ENCODE measurements at places on chromosomes 6 and 20.

DNA sequence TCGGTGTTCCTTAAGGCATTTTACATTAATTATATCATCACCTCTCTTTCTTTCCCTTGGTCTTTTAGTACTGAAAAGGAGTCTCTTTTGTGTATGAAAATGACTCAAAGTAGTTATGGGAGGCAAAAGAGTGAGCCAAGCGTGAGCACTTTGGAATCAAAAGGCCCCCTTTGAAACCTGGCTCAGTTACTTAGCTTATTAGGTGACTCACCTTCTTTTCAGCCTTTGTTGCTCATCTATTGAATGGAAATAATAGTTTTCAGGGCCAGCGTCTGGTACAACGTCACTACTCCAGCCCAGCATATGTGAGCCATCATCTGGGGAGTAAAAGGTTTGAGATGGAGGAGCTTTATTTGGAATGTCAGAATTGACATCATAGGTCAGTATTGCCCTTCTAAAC lies 147.4 kb upstream of the SCGN start:
- DNase-seq: no peak

DNA sequence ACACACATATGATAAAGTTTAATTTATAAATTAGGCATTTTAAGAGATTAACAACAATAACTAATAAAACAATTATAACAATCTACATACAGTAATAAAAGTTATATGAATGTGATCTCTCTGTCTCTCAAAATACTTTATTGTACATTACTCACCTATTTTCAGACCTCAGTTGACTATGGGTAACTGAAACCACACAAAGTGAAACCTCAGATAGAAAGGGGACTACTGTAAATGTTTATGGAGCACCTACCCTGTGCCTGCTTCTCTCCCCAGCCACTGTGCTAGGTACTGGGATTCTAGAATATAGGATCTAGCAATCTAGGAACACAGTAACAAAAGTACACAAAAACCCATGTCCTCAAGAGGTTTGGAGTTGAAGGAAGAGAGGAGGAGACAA lies 63.4 kb upstream of the BTN3A2 start:
- DNase-seq: no peak

- DNase-seq: no peak
These were observed 254.4 kb downstream of the KCNQ5 start for GRCh38 chr6:72876256-72876655.

DNA sequence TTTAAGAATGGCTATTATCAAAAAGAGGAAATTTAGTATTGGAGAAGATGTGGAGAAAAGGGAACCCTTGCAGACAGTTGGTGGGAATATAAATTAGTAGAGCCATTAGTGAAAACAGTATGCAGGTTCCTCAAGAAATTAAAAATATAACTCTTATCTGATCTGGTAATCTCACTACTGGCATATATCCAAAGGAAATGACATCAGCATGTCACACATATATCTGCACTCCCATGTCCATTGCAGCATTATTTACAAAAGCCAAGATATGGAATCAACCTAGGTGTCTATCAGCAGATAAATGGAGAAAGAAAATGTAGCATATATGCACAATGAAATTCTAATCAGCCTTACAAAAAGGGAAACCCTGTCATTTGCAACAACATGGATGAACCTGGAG lies 2.6 kb downstream of the SIRPG start:
- no peak for DNase-seq
